Mammary microvascular endothelial cell (primary cell): ENCODE measurements at places on chromosomes 2 and 18. TPM values are rescaled to one million over a fixed set of nuclear protein-coding genes. Genes with fewer than 3 reads are reported as not detected.

The GALM gene
- 4.1 and 6.2 TPM in 2 replicates for total RNA-seq

The PTH2R gene
- not detected in 2 replicates for total RNA-seq

The DSG2 gene
- 1.3 and 3.1 TPM in 2 replicates for total RNA-seq

The SP3 gene
- 37.6 and 49.8 TPM in 2 replicates for total RNA-seq

The ACMSD gene
- not detected in 2 replicates for total RNA-seq

The RASGRP3 gene
- 68.6 and 106 TPM in 2 replicates for total RNA-seq
